HuH-7 (cell line): ENCODE measurements at places on chromosomes 13 and 19.

DNA sequence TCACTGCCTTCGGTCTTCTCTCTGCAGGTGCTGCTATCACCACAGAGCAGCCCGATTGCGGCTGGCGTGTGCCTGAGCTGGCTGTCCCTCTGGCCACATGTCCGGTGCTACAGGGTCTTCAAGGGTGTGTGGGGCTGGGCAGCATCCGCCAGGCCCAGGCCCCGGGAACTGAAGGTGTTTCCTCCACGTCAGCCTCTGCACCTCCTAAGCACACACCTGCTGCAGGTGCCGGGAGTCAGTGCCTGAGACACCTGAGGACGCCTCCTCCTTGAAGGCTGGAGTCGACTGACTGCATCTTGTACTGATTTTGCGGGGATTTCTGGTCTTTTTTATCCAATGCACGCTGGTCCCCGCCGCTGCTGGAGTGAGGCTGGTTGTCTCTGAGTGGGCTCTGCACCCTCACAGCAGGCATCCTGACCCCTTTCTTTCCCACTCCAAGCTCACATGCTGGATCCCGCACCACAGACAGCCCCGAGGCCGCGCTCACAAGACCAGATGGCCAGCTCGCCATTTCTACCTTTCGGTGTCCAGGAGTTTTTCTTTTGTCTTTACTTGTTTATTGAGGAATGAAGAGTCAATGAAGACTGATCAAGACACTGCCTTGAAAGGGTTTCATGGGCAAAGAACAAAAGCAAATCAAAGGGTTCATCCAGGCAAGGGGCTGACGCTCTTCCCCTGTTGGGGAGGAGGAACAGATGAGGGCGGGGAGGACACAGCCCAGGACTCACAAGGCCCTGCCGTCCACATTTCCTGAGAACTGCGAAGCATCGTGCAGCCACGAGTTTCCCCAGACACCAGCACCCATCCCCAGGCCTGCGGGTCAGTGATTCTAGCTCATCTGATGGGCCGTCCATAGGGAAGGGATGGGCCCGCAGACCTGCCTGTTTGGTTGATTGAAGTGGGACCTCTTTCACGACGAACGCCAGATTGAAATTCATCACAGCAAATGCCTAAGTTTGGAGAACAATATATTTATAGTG is 203.8 kb upstream of the SOX1 start:
- no peak for DNase-seq

GRCh38 chr19:5334824-5335500 is 5.7 kb downstream of the PTPRS start:
- DNase-seq = no peak

- DNase-seq = no peak
Measured at GRCh38 chr13:29318741-29319140, 276.7 kb downstream of the SLC7A1 start.

DNA sequence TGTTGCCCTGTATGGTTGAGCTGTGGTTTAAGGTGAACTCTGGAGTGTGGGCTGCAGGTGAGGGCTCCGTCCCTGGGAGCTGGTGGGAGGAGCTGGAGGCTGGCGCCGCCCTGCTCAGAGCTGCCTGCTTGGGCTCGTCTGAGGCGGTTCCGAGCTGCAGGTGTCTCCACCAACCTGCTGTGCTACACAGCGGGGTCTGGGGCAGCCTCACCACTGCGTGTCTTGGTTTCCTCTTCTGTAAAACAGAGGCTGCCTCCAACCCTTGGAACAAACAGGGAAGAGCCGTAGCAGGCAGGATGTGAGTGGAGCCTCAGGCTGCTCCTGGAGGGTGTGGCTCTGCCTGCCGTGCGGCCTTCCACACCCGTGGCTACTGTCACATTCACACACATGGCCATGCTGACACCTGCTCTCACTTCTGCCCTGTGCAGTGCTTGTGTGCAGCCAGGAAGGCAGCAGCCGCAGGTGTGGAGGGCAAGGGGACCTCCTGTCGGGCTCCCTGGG is 21.4 kb downstream of the NAXD start:
- no peak for DNase-seq

DNA sequence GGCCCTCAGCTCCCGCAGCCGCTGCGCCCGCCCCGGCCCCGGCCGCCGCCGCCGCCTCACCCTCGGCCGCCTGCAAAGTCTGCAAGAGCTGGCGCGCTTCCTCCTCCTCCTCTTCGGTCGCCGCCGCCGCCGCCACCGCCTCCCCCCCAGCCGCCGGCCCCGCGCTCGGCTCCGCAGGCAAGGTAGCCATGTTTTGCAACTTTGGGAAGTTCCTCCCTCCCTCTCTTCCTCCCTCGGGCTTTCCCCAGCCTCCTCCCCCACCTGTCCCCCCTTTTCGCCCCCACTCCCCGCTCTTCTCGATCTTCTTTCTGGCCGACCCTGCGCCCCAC is 433 bp downstream of the SIX5 start:
- no peak for DNase-seq

GRCh38 chr19:51948975-51949374 is 21.7 kb downstream of the ZNF613 start:
- DNase-seq = no peak
